Progenitor cell of endocrine pancreas (in vitro differentiated cells): ENCODE measurements at places on chromosomes 13 and 19. TPM values are rescaled to one million over a fixed set of nuclear protein-coding genes. Genes with fewer than 3 reads are reported as not detected.

DNA sequence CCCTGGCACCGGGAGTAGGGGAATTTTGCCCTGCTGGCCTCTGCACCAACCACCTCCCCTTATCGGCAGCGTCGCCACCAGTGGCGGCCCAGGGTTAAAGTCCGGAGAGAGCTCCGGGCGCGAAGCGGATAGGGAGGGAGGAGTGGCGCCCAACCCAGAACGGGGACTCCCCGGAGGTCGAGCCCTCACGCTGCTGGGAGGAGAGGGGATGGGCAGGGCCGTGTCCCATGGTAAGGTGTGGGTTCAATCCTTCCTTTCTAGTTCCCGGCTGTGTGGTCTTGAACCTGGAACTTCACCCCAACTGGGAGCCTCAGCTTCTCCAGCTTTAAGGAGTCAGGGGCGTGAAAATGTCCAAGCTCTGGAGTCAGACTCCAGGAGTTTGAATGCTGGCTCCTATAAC is 23.3 kb upstream of the BCL3 start:
- H3K4me1 ChIP-seq, result peaks cover 4% of the 10 kb centered on the region
- DNase-seq, result no peak
- H3K36me3 ChIP-seq, result no peaks in the 10 kb centered on the region

DNA sequence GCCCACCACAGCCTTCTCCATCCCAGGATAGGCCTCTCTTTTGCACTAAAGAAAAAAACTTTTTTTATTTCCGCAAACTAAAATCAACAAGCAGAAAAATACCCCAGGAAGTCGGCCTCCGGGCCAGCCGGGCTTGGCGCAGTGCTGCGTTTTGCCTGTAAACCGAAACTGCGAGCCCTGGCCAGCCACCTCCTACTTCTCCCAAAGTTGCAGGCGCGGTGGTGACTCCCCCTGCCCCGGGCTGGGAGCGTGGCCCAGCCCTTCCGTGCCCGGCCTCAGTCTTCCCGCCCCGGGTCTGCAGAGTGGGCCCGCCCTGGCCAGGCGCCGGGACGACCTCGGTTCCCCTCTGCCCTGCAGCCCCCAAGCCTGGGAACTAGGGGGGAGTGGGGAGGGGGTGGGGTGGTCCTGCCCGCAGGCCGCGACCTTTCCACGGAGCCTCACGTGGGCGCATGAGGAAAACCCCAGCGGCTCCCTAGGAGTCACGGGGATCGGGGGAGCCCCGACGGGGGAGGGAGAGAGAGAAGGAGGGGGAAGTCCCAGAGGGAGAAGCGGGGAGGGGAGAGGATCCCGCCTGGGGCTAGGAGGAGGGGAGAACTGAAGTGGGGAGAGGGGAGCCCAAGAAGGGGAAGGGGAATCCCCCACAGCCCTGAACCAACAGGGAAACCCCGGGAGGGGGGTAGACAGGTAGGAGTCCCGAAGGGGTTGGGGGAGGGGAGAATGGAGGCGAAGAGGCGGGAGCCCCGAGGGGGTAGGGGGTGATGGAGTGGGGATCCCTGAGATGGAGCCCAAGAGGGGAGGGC is 3.0 kb downstream of the GADD45B start:
- H3K27ac ChIP-seq, result no peak overlapping the region
- H3K4me1 ChIP-seq, result peaks cover 20% of the 10 kb centered on the region
- DNase-seq, result no peak
- no peaks in the 10 kb centered on the region for H3K36me3 ChIP-seq
- peaks cover 49% of the 10 kb centered on the region for H3K27me3 ChIP-seq

DNA sequence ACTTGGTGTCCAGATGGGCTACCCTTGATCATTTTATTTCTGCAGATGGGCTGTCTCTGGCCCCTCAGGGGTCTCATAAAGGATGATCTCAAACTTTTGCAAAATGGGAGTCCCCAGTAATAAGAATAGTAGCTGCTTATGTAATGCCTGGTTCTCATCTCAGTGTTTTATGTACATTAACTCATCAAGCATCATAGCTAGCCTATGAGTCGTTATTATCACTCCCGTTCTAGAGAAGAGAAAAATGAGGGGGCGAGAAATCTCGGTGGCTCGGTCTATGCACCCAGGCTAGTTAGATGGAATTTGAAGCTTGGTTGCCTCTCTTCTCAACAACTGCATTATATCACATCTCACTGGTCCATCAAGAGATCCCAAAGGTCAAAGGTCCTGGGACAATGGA is 3.4 kb downstream of the CACNG6 start:
- H3K4me1 ChIP-seq, result peaks cover 3% of the 10 kb centered on the region
- peaks cover 42% of the 10 kb centered on the region for H3K27me3 ChIP-seq
- no peak for DNase-seq
- no peaks in the 10 kb centered on the region for H3K36me3 ChIP-seq

- H3K4me1 ChIP-seq, result no peaks in the 10 kb centered on the region
- no peak for DNase-seq
- H3K4me3 ChIP-seq, result no peak overlapping the region
- H3K27me3 ChIP-seq, result peaks cover 51% of the 10 kb centered on the region
Observed at GRCh38 chr19:41521931-41522555, 53.9 kb upstream of the CEACAM21 start.

- H3K27me3 ChIP-seq, result no peaks in the 10 kb centered on the region
- no peak overlapping the region for H3K4me3 ChIP-seq
- H3K36me3 ChIP-seq, result no peaks in the 10 kb centered on the region
- DNase-seq, result no peak
- no peak overlapping the region for H3K27ac ChIP-seq
- peaks cover 9% of the 10 kb centered on the region for H3K4me1 ChIP-seq
Observed at GRCh38 chr13:103694471-103694870, 628.3 kb upstream of the SLC10A2 start.

DNA sequence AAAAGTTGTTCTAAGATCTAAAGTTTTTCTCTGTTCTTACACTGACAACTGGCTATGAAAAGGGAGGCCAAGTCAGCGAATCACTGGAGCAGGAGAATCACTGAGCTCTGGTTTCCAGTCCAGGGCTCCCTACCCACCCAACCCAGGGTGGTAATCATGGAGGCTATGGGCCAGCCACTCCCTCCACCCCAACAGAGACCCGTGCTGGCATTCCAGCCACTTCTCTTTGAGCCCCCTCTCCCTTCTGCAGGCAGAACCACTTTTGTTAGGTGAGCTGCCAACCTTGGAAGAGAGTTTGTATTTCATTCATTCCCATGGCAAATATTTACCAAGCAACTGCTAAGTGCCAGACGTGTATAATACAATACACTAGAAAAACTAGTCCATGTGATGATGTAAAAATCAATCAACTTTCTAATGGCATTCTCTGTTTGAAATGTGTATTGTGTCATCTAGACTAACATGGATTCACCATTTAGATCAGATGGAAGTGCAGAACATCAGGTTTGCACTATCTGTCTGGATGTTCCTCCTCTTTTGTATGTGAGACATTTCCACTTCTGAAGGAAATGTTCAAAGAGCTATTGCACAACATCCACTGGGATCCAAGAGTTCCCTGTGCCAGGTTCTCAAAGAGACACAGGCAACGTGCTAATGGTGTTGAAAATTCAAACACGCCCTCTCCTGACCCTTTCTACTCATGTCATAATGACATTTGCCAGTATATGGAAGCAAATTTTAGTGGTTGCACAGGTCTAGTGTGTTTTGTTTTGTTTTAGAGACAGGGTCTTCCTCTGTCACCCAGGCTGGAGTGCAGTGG is 5.3 kb downstream of the MLNR start:
- H3K27ac ChIP-seq, result no peak overlapping the region
- H3K4me1 ChIP-seq, result peaks cover 1% of the 10 kb centered on the region
- H3K4me3 ChIP-seq, result no peak overlapping the region
- peaks cover 5% of the 10 kb centered on the region for H3K36me3 ChIP-seq
- peaks cover 40% of the 10 kb centered on the region for H3K27me3 ChIP-seq

DNA sequence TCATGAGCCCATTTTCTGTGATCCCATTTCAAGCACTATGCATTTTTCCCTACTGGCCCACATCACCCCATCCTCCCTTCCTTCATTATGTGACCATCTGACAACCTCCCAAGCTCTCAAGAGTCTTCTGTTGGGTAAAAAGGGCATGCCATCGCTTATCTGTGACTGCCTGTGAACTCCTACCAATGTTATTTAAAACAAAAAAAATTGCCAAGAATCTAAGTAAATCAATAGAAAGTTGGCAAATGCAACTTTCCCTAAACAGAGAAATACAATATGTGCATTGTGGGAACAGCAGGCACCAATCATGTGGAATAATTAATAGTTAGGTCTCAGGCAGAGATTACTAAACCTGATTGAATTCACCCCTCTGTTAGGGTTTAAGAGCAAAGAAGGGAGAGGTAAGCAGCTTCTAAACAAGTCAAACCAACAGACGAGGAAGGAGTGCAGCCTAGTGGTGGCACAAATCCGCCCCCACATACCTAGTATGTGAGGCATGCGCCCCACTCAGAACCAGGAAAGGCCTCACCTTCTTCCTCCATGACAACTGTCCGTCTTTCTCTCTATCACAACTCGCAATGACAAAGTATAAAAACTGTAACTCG is 29.8 kb downstream of the DZIP1 start:
- no peak overlapping the region for H3K4me3 ChIP-seq
- peaks cover 21% of the 10 kb centered on the region for H3K36me3 ChIP-seq
- no peaks in the 10 kb centered on the region for H3K27me3 ChIP-seq
- no peak for DNase-seq

DNA sequence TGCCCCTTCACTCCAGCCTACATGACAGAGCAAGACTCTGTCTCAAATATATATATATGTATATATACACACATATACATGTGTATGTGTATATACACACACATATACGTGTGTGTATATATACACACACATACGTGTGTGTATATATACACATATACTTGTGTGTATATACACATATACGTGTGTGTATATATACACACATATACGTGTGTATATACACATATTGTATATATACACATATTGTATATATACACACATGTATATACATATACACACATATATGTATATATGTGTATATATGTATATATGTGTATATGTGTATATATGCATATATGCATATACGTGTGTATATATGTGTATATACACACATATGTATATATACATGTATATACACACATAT is 173.3 kb downstream of the GPC5 start:
- no peak for DNase-seq
- H3K4me1 ChIP-seq, result no peaks in the 10 kb centered on the region
- H3K36me3 ChIP-seq, result no peaks in the 10 kb centered on the region
- H3K27me3 ChIP-seq, result no peaks in the 10 kb centered on the region

DNA sequence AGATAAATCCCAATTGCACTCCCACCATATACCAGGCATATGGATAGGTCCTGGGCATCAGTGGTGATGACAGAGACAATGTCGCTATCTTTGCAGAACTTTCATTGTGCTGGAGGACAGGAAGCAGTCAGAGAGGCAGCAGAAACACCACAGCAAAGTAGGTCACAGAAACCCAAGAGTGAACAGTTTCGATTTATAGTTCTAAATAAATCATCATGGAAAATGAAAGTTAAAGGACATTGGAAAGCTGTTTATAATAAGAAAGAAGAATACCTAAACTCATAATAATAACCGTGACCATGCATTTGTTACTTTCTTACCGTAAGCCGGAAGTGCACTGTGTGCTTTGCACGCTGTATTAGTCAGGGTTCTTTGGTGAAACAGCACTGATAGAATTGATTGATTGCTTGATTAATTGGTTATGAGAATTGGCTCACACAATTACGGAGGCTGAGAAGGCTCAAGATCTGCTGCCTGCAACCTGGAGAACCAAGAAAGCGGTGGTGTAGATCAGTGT is 38.9 kb downstream of the ALOX5AP start:
- H3K4me1 ChIP-seq, result no peaks in the 10 kb centered on the region
- no peak overlapping the region for H3K4me3 ChIP-seq
- no peak overlapping the region for H3K27ac ChIP-seq
- no peaks in the 10 kb centered on the region for H3K36me3 ChIP-seq
- no peak for DNase-seq
- H3K27me3 ChIP-seq, result peaks cover 7% of the 10 kb centered on the region

DNA sequence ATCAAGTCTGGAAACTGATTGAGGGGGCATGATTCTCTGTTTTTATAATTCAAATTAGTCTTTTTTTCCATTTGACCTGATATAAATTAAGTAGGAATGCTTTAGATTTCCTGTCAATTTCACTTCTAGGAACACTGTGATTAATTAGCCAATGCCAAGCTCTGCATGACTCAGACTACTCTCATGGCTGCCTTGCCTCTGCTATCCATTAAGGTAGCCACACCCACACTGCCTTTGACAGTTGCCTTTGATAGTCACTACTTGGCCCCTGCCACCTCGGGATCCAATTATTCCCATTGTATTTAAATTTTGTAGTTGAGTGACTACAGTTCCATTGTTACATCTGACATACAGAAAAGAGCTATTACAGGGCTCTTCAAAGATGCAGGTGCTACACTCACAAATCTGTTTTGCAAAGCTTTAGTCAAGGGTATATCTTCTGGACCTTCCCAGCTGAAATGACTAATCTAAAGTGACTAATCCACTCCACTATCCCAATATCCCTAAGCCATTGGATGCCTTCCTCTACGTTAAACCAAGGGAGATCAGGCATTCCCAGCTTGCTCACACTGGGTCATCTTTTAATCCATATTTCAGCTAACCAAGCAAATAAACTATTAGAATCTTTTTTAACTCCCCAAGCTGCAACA is 1193.1 kb upstream of the MIR17HG start:
- no peak overlapping the region for H3K27ac ChIP-seq
- H3K4me3 ChIP-seq, result no peak overlapping the region
- H3K27me3 ChIP-seq, result no peaks in the 10 kb centered on the region

DNA sequence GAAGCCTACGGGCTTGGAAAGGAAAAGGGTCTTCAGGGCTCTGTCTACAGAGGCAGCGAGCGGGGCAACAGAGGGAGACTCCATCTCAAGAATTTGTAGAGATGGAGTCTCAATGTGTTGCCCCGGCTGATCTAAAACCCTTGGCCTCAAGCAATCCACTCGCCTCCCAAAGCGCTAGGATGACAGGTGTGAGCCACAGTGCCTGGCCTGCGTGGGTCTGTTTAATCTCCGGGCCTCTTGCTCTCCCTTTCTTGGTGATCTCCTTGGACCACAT is 8.1 kb downstream of the RPS9 start:
- H3K4me1 ChIP-seq, result peaks cover 44% of the 10 kb centered on the region
- H3K27ac ChIP-seq, result peak overlapping the region; percentile 93
- peak overlapping the region; percentile 19 for H3K4me3 ChIP-seq
- H3K27me3 ChIP-seq, result no peaks in the 10 kb centered on the region
- DNase-seq, result no peak

DNA sequence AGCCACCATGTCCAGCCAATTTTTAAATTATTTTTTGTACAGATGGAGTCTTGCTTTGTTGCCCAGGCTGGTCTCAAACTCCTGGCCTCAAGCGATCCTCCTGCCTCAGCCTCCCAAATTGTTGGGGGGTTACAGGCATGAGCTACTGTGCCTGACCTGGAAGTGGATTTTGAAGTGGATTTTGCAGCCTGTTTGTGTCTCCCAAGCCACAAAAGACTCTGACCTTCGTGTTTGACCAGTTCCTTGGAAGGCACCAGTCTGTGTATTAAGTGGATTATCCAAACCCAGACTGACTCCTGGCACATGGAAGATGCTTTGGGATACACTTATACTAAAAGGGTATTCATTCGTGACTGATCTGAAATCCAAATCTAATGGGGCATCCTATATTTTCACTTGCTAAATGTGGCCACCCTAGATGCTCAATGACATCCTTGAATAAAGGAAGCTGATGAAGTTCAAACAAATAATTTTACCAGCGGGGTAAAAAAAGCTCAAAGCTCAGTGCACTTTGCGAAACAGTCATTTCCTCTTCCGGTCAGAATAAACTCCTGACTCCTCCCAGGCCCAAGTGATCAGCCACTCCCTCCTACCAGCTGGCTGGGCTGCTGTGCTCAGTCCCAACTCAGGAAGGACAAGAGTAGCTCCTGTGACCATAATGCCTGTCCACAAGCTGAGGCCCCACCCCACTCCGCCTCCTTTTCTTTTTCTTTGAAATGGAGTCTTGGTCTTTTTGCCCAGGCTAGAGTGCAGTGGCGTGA is 32.6 kb upstream of the GATAD2A start:
- no peaks in the 10 kb centered on the region for H3K36me3 ChIP-seq
- no peak overlapping the region for H3K27ac ChIP-seq
- no peak for DNase-seq
- H3K4me3 ChIP-seq, result no peak overlapping the region

Gene C19orf85
- not detected in 2 replicates for total RNA-seq

Gene MEIOSIN
- not detected in 2 replicates for total RNA-seq

Gene ZNF728
- not detected in 2 replicates for total RNA-seq

Gene STARD13
- 11.6 and 11.7 TPM in 2 replicates for total RNA-seq
